ENCODE measurements at places on chromosomes 1 and 21. TPM values are rescaled to one million over a fixed set of nuclear protein-coding genes. Genes with fewer than 3 reads are reported as not detected.

DNA sequence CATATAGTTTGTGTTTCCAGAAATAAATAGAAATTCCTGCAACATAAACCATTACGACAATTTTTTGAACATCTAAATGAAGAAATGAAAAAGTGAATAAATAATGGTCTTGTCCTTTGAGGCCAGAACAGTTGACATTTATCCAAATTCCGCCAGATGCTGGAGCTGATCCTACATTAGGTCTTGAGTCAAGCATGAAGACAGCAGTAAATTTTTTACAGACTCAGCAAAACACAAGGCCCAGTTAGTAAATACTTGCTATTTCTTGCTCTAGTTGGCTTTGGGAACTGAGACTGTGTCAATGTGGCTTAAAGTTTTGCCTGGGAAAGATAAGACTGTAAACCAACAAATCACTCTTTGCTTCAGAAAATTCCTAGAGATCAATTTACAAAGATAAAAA, 540.1 kb upstream of the RGS18 start:
- H3K27ac ChIP-seq, result no peak overlapping the region
- H3K27me3 ChIP-seq, result no peaks in the 10 kb centered on the region
- no peak for DNase-seq
- no peak overlapping the region for H3K4me3 ChIP-seq
- no peaks in the 10 kb centered on the region for H3K36me3 ChIP-seq

- H3K4me1 ChIP-seq, result no peaks in the 10 kb centered on the region
- no peaks in the 10 kb centered on the region for H3K36me3 ChIP-seq
- no peak for DNase-seq
- H3K4me3 ChIP-seq, result no peak overlapping the region
- H3K27me3 ChIP-seq, result no peaks in the 10 kb centered on the region
Measured at GRCh38 chr1:4344065-4344732, 310.2 kb upstream of the AJAP1 start.

- H3K36me3 ChIP-seq, result peaks cover 75% of the 10 kb centered on the region
- no peak overlapping the region for H3K4me3 ChIP-seq
- DNase-seq, result no peak
- H3K27ac ChIP-seq, result no peak overlapping the region
- H3K4me1 ChIP-seq, result no peaks in the 10 kb centered on the region
Measured at GRCh38 chr1:35835398-35835797, 27.6 kb downstream of the AGO4 start.

- H3K4me3 ChIP-seq, result no peak overlapping the region
- H3K27me3 ChIP-seq, result no peaks in the 10 kb centered on the region
- H3K36me3 ChIP-seq, result no peaks in the 10 kb centered on the region
Measured at GRCh38 chr1:25053576-25054250, 123.6 kb upstream of the RUNX3 start.

DNA sequence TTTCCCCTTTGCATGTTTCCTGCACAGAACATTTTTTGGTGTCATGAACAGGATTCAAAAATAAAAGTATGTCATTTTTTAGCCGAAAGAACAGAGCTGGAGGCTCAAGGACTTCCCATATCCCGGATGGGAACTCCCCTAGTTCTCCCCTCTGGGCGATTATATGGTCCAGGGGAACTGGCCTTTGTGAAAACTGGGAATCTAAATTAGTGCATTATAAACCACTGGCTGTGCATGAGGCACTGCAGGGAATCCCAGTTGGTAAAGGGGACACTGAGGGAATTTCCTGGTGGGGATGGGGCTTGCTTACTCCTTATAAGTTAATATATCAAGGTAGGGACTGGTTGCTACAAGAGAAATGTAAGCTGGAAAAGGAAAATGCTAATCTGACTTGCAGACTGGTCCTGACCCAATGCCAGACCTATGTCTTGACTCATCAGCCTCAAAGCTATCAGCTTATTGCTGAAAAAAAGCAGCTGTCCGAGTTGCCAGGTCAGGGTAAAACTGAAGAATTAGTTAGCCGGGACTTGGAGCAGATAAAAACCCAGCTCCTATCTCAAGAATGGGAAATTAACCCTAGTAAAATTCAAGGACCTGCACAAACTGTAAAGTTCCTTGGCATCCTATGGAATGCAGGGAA, 122.6 kb downstream of the FCRL5 start:
- H3K36me3 ChIP-seq, result no peaks in the 10 kb centered on the region
- H3K27ac ChIP-seq, result no peak overlapping the region
- no peaks in the 10 kb centered on the region for H3K27me3 ChIP-seq
- DNase-seq, result no peak
- H3K4me1 ChIP-seq, result peaks cover 3% of the 10 kb centered on the region
- H3K4me3 ChIP-seq, result no peak overlapping the region

The SPRR3 gene
- total RNA-seq, result not detected

The INSRR gene
- not detected for total RNA-seq

DNA sequence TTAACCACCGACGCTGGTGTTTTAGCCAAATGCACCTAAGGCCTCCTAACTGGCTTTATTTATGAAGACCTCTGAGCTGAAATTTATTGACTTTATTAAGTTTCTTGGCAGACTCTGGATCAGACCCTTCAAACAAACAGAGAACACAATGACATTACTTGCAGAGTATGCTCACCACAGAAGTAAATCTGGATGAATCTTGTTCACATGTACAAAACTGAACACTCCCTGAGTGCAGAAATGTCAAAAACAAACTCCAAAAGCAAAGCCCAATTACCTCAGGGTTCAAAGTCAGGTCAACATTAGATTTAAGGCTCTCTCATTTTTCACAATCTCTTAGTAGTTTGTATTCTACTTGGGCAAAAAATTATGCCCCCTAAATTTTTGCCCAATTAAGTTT, 218.6 kb downstream of the SLC45A1 start:
- no peak overlapping the region for H3K27ac ChIP-seq
- no peak overlapping the region for H3K4me3 ChIP-seq
- DNase-seq, result no peak
- H3K4me1 ChIP-seq, result no peaks in the 10 kb centered on the region

The SPATA45 gene
- not detected for total RNA-seq

DNA sequence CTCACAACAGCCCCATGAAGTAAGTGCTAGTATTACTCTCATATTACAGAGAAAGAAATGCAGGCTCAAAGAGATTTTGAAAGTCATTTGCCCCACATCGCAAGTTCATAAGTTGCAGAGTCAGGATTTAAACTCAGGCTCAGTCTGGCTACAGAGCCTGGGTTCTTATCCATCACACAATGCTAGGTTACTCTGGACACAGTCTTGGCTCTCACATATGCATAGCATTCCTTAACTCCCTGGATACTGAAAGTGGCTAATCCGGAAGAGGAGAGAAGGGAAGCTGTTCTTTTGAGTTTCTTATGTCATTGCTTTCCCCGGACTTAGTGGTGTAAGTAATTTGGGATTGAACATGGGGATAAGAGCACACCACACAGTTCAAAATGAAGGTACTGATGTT, 357.4 kb upstream of the PLXNA2 start:
- H3K4me3 ChIP-seq, result no peak overlapping the region
- H3K27ac ChIP-seq, result peak overlapping the region; percentile 55
- no peak for DNase-seq
- peaks cover 6% of the 10 kb centered on the region for H3K4me1 ChIP-seq

DNA sequence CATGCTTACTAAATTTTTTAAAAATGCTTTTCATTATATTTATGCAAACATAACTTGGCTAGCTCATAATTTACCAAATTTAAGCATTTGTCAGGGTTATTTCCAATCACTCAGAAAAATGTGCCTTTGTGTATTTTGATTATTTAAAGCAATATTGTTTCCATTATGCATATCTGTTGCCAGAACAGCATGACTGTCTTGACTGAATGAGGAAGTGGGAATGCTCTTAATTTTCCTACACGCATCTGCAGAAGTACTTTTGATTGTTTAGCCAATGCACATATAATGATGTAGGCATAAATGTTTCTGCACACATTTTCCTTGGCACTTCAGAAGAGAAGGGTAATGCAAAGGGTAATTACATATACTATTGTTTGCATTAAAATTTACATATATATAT, 92.5 kb upstream of the ADGRL2 start:
- no peaks in the 10 kb centered on the region for H3K27me3 ChIP-seq
- no peak for DNase-seq
- H3K27ac ChIP-seq, result no peak overlapping the region

The SLC5A3 gene
- total RNA-seq, result 42.5 TPM

GRCh38 chr1:53572815-53573173, 113.6 kb downstream of the DMRTB1 start:
- H3K36me3 ChIP-seq, result no peaks in the 10 kb centered on the region
- no peak overlapping the region for H3K4me3 ChIP-seq
- H3K27ac ChIP-seq, result no peak overlapping the region
- no peaks in the 10 kb centered on the region for H3K27me3 ChIP-seq

The SLC22A15 gene
- total RNA-seq, result 14.1 TPM

DNA sequence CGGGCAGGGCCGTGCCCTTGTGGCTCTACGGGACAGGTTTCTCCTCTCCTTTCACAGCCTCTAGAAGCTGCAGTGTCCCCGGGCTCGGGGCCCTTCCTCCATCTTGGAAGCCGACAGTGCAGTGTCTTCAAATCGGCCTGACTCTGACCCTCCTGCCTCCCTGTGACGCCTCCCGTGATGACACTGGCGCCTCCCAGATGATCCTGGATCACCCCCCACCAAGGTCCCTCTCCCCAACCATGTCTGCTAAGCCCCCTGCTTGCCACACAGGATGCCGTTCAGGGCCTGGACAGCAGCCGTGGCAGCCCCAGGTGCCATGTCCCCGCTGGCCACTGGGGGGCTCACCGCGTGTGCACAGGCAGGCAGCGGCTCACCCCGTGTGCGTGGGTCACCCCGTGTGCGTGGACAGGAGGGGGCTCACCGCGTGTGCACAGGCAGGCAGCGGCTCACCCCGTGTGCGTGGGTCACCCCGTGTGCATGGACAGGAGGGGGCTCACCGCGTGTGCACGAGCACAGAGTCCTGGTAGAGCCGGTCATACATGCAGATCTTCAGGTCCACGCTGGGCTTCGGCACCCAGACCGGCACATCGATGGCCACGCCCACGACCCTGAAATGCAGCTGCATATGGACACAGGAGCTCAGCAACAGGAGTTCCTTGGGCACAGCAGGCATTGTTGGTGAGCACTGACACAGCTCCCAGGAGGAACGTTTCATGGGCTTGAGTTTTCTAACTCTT, 24.9 kb upstream of the TMEM52 start:
- H3K36me3 ChIP-seq, result no peaks in the 10 kb centered on the region
- peak; percentile 91 for DNase-seq
- no peaks in the 10 kb centered on the region for H3K27me3 ChIP-seq
- no peak overlapping the region for H3K4me3 ChIP-seq
- no peak overlapping the region for H3K27ac ChIP-seq

- DNase-seq, result no peak
- no peak overlapping the region for H3K27ac ChIP-seq
- no peaks in the 10 kb centered on the region for H3K4me1 ChIP-seq
Measured at GRCh38 chr1:178115260-178115659, 21.4 kb downstream of the RASAL2 start.

The TBX15 gene
- not detected for total RNA-seq

- no peaks in the 10 kb centered on the region for H3K27me3 ChIP-seq
- peaks cover 35% of the 10 kb centered on the region for H3K36me3 ChIP-seq
- peaks cover 19% of the 10 kb centered on the region for H3K4me1 ChIP-seq
- H3K4me3 ChIP-seq, result no peak overlapping the region
- no peak overlapping the region for H3K27ac ChIP-seq
Measured at GRCh38 chr1:25836695-25837094, 16.9 kb downstream of the MTFR1L start.

The LCE1E gene
- total RNA-seq, result not detected

The SPATA17 gene
- total RNA-seq, result 0.93 TPM

GRCh38 chr1:111201275-111202090, 1.0 kb upstream of the DENND2D start:
- DNase-seq, result no peak
- H3K27me3 ChIP-seq, result no peaks in the 10 kb centered on the region
- no peaks in the 10 kb centered on the region for H3K36me3 ChIP-seq
- no peak overlapping the region for H3K4me3 ChIP-seq
- no peak overlapping the region for H3K27ac ChIP-seq
- peaks cover 5% of the 10 kb centered on the region for H3K4me1 ChIP-seq

- peaks cover 5% of the 10 kb centered on the region for H3K4me1 ChIP-seq
- DNase-seq, result peak; percentile 56
- no peak overlapping the region for H3K27ac ChIP-seq
- no peaks in the 10 kb centered on the region for H3K36me3 ChIP-seq
- peak overlapping the region; percentile 79 for H3K4me3 ChIP-seq
- no peaks in the 10 kb centered on the region for H3K27me3 ChIP-seq
Measured at GRCh38 chr1:65265296-65265650, 44.1 kb upstream of the DNAJC6 start.

DNA sequence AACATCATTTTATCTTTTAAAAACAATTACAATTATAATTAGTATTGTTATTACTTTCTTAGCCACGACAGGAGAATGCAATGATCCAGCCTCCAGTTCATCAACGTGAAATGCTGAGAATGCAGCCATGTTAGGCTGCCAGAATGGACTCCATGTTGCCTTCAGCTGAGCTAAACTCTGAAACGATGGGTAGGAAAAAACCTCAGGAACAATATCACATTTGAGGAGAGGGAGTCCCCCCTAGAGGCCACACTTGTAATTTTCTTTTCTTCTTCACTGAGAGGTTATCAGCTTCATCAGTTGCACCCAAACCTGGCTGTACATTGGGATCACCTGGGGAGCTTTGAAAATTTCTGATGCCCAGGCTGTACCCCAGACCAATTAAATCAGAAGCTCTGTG, 34.6 kb upstream of the DNAH14 start:
- no peaks in the 10 kb centered on the region for H3K27me3 ChIP-seq
- no peaks in the 10 kb centered on the region for H3K36me3 ChIP-seq
- H3K4me3 ChIP-seq, result no peak overlapping the region
- H3K27ac ChIP-seq, result no peak overlapping the region

The LDLRAD2 gene
- total RNA-seq, result 0.88 TPM

- DNase-seq, result no peak
- H3K27ac ChIP-seq, result no peak overlapping the region
- no peak overlapping the region for H3K4me3 ChIP-seq
- H3K4me1 ChIP-seq, result peaks cover 3% of the 10 kb centered on the region
Measured at GRCh38 chr21:22941779-22942490, 1943.7 kb downstream of the NCAM2 start.

DNA sequence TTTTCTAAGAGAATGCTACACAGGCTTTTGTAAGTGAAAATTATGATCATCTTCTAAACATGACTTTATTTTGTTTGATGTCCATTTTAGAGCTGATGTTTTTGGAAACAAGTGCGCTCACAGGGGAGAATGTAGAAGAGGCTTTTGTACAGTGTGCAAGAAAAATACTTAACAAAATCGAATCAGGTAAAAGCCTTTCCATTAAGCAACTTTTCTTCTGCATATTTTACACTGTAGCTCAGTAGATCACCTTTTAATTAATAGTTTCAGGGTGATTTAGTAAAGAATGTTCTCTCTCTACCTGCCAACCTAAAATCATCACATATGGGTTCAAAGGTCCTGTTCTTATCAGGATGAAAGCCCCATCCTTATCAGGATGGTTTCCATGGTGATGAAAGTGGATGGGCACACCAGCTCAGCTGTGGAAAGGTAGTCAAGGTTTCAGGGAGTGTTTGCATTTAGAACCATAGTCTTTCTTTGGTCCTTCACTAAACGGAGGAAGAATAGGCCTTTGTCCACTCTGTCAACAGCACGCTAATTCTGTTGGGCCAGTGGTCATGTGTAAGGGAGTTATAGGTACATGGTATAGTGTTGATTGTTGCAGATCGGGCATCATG, 28.1 kb downstream of the RAB4A start:
- H3K36me3 ChIP-seq, result peaks cover 53% of the 10 kb centered on the region
- no peak overlapping the region for H3K4me3 ChIP-seq
- no peaks in the 10 kb centered on the region for H3K4me1 ChIP-seq
- no peak for DNase-seq

The ORC1 gene
- total RNA-seq, result 26.9 TPM

GRCh38 chr1:99726818-99727217, 39.6 kb downstream of the FRRS1 start:
- H3K27me3 ChIP-seq, result no peaks in the 10 kb centered on the region
- H3K36me3 ChIP-seq, result peaks cover 13% of the 10 kb centered on the region
- peaks cover 3% of the 10 kb centered on the region for H3K4me1 ChIP-seq

All from endodermal cell (in vitro differentiated cells).